ENCODE measurements at places on chromosomes 11 and 22. TPM values are rescaled to one million over a fixed set of nuclear protein-coding genes. Genes with fewer than 3 reads are reported as not detected.

DNA sequence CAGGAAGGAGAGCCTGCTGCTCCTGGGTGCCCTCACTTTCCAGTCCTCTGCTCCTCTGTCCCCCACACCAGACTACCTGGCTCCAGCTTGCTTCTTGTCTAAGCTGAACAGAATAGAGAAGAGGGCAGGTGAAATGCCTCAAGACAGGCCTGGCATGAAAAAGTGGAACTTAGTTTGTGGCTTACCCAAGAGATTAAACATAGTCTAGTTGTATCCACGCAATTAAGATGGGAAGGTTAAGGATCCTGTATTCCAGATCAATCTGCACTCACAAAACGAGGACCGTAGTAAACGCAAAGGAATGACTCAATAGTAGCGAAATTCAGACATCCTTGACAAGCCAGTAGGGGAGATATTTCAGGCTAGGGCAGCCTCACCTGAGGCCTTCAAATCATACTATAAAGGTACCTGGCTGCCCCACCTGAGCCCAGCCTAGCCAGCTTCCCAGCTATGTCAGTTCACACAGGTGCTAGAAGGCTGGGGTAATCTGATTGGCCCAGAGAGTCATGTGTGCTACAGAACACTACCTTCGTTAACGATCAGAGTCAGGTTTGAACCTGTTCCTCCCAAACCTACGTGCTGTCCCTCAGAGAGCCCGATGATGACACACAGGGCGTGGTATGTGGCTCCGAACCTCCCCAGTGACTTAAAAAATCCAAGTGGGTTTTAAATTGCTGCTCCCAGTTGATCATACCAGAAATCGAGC is 46.5 kb downstream of the AHNAK start:
- peak overlapping the region; percentile 85 for H3K27ac ChIP-seq
- H3K27me3 ChIP-seq, result no peaks in the 10 kb centered on the region

- H3K36me3 ChIP-seq, result no peaks in the 10 kb centered on the region
- no peak for DNase-seq
- peaks cover 35% of the 10 kb centered on the region for H3K4me1 ChIP-seq
These were observed 636 bp downstream of the PAMR1 start for GRCh38 chr11:35524780-35525179.

Gene METTL15
- 6.4 TPM for total RNA-seq

DNA sequence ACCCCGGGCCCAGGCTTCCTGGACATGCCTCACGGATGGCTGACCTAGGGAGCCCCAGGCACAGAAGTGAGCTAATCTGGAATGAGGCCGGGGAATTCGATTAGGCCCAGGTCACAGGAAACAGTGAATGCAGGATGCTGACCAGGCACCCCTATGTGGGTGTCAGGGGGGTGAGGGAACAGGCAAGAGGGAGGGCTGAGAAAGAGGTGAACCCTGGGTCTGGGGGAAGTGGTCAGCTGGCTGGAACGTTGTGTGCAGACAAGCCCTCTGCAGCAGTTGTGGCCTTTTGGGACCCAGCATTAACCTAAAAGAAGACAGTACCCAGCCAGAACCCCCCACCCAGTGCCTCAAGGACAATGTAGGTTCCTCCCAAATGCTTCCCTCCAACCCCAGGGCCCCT is 8.1 kb downstream of the SERHL2 start:
- H3K36me3 ChIP-seq, result peaks cover 7% of the 10 kb centered on the region
- no peaks in the 10 kb centered on the region for H3K4me1 ChIP-seq
- H3K27ac ChIP-seq, result no peak overlapping the region
- no peak for DNase-seq
- no peaks in the 10 kb centered on the region for H3K27me3 ChIP-seq
- no peak overlapping the region for H3K4me3 ChIP-seq

Gene RAB38
- 51.6 TPM for total RNA-seq

Gene CHID1
- 46.5 TPM for total RNA-seq

Gene SLC35F2
- 32.6 TPM for total RNA-seq

Gene WT1
- total RNA-seq, result not detected

DNA sequence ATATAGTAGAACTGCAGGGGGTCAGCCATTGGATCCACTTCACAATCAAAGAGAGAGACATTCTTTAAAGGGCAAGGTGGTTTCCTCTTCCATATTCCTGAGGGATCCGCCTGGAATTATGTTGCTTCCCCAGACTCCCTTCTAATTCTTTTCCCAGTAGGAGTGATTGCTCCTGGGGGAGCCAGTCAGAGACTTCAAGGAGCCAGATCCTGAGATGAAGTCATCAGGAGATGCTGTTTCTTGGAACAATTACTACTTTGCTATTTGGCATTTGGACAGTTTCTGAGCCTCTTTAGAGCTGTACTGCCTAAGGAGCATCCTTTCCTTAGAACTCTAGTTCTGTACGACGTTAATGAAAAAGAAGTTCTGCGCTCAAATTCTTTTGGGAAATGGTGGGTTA is 1.9 kb upstream of the OR9Q2 start:
- H3K27me3 ChIP-seq, result no peaks in the 10 kb centered on the region
- H3K4me1 ChIP-seq, result no peaks in the 10 kb centered on the region
- no peak overlapping the region for H3K4me3 ChIP-seq
- DNase-seq, result no peak

DNA sequence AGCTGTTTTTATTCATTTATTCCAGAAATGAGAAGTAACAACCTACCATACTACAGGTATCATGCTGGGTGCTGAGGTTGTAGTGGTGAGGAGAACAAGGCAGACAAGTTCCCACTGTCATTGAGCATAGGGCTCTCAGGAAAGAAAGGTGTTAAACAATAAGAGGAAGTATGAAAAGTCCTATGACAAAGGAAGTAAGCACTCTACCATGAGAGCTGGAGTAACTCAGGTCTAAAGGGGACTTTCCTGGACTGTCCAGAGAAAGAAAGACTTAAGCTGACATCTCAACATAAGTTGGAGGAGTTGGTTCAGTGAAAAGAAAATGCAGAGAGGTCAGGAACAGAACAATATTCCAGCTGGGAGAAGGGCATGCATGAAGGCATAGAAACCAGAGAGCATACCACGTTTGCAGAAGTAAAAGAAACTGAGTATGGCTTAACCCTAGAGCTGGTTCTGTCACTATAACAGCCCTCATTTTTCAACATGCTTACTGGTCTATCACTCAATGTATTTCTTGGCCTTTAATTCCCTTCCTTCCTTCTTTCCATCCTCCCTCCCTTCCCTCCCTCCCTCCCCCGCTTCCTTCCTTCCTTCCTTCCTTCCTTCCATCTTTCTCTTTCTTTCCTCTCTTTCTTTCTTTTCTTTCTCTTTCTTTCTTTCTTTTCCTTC is 137.8 kb upstream of the BDNF start:
- no peaks in the 10 kb centered on the region for H3K36me3 ChIP-seq
- DNase-seq, result no peak

GRCh38 chr11:117171404-117172061 is 7.0 kb upstream of the SIDT2 start:
- peaks cover 37% of the 10 kb centered on the region for H3K36me3 ChIP-seq
- DNase-seq, result peak; percentile 54
- H3K4me3 ChIP-seq, result no peak overlapping the region
- H3K27ac ChIP-seq, result no peak overlapping the region
- no peaks in the 10 kb centered on the region for H3K27me3 ChIP-seq

DNA sequence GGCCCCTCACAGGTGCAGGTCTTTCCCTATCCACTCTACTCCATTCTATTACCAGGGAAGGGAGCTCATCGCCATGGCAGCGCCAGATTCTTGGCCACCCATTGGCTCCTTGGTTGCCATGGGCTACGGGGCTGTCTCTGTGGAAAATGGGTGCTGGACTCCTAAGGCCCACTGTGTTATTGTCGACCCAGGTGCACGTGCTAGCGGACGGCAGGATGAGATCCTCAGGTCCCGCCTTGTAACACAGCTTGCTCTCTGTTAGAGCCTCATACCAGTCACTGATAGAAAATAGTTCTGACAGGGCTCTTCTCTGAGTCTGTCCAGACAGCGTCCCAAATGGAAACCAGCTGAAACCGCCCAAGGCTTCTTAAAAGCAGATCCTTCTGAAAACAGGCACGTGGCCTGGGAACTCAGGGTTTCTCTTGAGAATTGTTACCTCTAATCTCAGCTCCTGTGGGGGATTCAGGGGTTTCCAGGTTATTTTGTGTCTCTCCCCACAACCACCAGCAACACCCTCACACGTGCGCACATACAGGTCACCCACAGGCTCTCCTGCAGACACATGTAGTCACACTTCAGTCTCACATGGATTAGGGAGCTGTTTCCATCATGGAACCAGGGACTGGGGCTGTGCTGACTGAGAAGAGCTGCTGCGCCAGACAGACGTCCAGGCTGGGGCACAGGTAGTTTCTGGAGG is 1.5 kb downstream of the TUB start:
- H3K4me1 ChIP-seq, result peaks cover 29% of the 10 kb centered on the region
- peak overlapping the region; percentile 71 for H3K4me3 ChIP-seq
- no peaks in the 10 kb centered on the region for H3K36me3 ChIP-seq
- peaks cover 6% of the 10 kb centered on the region for H3K27me3 ChIP-seq
- no peak overlapping the region for H3K27ac ChIP-seq

Gene BBOX1
- total RNA-seq, result 28.6 TPM

Measured in suprapubic skin (tissue), 4 donors.